ENCODE measurements at places on chromosomes 1 and 21.

- no peak for DNase-seq
Measured at GRCh38 chr1:1236945-1237873, 5.2 kb downstream of the B3GALT6 start.

GRCh38 chr1:6965083-6965934, 180.1 kb downstream of the CAMTA1 start:
- no peak for DNase-seq

DNA sequence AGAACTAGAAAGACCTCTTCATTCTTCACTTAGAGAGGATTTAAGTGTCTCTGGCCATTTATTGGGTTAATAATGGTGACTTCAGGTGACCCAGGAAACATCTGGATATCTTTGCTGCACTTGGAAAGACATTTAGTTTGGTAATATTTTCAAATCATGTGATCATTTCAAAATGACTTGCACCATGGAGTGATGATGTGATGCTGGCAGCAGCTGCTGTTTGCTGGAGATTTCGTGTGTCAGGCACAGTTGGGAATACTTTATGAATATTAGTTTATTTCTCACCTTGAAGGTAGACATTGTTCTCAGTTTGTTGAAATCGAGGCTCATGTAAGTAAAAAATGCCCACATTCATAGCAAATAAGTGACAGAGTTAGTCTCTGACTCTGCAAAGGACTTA, 236.0 kb downstream of the DISC1 start:
- DNase-seq = no peak

GRCh38 chr1:183080406-183080805, 57.2 kb downstream of the LAMC1 start:
- DNase-seq = peak; percentile 81

DNA sequence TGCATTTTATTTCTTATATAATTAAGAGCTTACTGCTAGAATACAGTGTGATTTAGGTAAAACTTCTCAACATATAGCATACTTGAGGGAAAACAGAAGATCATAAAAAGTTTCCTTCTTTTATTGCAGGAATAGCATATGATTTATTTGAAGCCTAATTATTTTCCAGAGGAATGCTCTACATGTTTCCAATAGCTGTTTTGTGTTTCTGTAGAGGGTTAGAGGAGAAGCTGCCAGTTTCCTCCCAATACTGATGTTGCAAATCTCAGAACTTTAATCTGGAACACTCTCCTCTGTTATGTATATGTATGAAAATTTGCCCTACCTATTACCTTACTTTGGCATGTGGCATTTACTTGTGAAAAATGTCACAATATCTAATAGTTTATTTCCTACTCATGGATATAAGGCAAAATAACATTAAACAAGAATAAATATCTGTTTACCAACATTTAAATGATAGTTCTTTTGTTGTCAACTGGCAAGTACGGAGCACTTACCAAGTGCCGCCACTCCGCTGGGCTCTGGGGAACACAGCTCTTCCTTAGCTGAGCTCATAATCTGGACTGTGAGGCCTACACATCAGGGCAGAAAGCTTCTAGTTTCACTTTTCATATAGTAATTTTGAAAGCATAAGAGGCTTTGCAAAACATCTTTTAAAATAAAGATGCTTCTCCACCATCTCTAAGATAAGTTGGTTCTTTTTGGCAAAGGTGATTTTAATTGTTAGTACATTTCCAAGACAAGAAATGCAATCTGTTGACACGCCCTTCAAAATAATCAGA, 239.8 kb upstream of the C1orf105 start:
- DNase-seq = peak; percentile 10

GRCh38 chr1:48947761-48948537, 171.3 kb upstream of the BEND5 start:
- DNase-seq = no peak

- DNase-seq = peak; percentile 33
Measured at GRCh38 chr1:159935719-159936272, 9.6 kb downstream of the IGSF9 start.

GRCh38 chr21:46555225-46555617, 49.7 kb downstream of the S100B start:
- DNase-seq = no peak

- DNase-seq = no peak
Measured at GRCh38 chr1:236095705-236096520, 31.0 kb upstream of the NID1 start.

- DNase-seq = no peak
Measured at GRCh38 chr1:10979483-10979920, 33.0 kb upstream of the TARDBP start.

All from A172 (cell line).